ENCODE measurements at places on chromosomes 4 and X. TPM values are rescaled to one million over a fixed set of nuclear protein-coding genes. Genes with fewer than 3 reads are reported as not detected.

GRCh38 chr4:78659264-78659663 is 107.7 kb downstream of the ANXA3 start:
- peak; percentile 31 for DNase-seq

DNA sequence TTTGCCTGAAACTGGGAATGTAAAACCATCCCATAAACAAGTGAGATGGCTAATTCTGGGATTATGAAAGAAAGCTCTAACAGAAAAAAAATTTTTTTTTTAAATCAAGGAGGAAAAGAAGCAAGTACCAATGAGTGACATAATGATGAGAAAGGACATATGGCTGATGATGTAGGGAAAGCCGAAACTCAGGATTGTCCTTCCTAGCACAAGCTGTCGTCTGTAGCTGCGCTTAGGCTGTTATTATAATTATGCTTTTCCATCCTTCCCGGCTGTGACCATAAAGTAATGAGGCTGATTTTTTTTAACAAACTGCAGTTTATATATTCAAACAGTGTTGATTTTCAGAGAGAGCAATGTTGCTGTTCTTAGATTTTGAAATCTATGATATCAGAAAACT is 209.8 kb upstream of the NOCT start:
- DNase-seq, result no peak

DNA sequence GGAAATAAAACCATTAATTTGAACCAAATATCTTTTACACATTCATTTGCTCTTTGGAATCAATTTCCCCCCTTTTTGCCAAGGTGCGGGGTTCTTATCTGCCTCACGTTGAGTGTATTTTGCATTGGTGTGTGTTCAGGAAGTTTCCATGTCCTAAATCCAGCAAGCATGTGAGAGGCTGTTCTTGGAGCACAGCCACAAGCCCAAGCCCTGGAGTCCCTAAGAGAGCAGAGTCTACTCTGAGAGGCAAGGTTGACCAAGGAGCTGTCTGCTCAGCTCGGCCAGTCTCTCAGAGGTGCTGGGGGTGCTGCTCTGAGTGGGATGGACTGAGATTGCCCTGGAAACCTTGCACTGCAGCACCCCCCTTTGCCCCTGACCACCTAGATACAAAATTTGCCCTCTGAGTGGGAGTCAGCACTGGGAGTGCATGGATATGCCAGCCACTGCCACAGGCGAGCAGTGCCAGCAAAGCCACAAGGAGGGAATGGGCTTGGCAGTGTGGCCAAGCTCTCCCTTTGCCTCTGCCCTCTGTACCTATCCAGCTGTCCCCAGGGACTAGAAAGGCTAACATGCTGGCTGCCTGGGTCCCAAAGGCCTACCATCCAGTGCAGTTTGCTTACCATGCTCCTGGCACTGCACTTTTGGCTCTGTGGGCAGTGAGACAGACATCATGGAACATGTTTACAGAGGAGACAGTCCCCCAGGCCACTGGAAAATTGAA is 20.5 kb upstream of the FAM193A start:
- DNase-seq, result no peak

DNA sequence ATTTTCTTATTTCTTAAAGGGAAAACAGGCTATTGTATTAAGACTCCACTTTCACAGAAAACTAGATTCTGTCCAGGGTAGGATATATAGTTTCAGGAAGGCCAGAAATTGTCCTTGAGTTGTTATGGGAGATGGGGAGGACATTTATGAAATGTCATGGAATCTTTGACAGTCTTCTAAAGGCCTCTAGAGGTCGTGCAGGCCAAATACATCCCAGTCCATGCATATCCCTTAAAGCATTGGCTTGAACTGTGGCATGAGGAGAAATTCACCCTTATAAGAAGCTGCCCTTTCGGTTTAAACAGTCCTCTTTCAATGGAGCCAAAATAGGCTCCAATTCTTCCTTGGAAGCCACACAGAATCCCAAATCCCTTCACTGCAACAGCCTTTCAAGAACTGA is 183.6 kb upstream of the NOCT start:
- no peak for DNase-seq

Gene TMEM31
- not detected for total RNA-seq

DNA sequence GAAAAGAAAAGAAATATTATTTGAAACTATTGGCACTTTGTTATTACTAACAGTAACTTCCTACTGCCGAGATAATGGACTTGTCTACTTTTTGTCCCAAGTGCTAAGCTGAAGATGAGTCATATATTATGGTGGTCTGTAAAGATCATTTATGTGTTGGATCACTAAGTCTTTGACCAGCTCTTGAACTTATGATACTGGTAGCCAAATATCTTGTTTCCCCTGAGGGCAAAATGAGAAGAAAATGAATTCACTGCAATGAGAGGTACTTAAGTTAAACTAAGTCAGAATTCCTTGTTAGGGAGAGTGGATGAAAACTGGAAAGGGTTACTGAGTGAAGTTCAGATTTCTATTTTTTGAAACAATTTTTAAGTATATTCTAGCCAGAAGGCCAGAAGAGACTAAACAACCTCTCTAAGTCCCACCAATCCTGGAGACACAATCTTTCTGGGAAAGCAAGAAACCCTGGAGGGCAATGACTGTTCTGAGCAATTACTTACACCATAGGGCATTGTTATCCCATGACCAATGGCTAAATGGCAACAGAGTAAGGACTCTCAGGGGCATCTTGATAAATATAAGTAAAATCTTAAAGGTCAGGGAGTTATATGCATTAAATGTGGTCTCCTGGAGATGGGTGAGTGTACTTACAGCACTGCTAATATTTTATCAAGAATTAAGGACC is 287.7 kb downstream of the STIM2 start:
- no peak for DNase-seq

Gene PABPC4L
- 0.90 TPM for total RNA-seq

GRCh38 chr4:76592460-76592859 is 157.4 kb downstream of the SHROOM3 start:
- no peak for DNase-seq

DNA sequence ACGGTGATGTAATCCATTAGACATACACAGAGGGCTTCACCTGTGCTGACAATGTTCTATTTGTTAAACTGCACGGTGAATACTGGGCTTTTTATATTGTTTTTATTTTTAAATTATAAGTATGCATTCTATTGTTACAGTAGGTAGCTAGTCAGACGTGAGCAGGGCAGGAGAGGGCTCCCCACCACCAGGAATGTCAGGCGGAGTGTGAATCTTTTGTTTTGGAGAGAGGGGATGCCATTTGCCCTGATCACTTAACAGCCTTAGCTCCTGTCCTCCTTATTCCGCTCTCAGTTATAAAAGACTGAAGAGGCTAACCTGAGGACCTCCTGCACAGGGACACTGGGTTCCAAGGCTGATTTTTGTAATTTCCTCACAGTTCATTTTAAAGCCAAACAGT is 151.6 kb upstream of the TAPT1 start:
- DNase-seq, result no peak

Gene SOWAHB
- not detected for total RNA-seq

Gene HSPA4L
- total RNA-seq, result 11.3 TPM

DNA sequence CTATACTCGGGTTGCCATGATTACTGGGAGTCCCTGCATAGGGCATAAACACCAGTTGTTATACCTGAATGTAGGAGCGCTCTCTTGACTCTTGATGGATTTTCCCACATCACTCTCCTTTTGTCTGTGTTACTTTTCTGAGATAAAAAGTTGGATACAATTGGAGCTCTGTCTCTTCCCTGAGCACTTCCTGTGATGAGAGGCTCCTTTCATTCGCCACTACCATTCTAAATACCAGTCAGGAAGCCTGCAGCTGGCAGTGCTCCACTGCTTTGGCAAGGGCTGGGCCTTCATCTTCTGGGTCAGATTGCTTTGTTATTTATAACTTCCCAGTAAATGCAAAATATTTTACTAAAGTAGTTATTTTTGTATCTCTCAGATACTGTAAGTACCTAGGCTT is 13.9 kb downstream of the TCEANC start:
- no peak for DNase-seq

Gene GLRA3
- total RNA-seq, result not detected

Gene HSFX2
- total RNA-seq, result not detected

Gene INTU
- total RNA-seq, result 4.0 TPM

GRCh38 chr4:23882976-23883531 is 6.8 kb downstream of the PPARGC1A start:
- DNase-seq, result no peak

- no peak for DNase-seq
Observed at GRCh38 chr4:76830612-76830963, 67.4 kb downstream of the SOWAHB start.

DNA sequence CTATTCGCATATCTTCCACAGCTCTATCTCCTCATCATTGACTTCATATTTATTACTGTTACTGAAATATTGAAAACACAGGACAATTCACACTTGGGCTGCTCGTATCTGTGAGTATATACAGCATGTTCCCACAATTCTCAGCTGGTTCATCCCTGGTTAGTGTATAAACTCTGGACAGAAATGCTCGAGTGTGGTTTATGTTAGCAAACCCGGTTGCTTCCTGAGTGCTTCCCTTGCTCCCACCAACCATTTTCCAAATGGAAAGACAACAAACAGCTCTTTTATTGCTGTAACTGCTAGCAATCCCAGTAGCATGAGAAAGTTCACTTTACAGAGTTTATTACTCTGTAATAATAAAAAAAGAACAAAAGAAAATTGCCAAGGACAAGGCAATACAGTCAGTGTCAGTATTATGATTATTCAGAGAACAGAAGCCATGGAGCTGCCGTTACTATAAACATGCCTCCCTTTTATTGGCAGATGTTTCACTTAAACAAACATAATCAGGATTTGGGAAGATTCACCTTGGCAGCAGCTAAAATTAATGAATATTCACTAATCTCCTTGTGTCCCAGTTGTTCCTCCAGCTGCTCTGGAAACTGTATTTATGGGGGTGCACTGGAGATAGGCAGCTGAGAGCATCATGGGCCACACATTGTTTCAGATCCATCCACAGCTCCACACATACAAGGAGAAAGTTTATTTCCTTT is 134.1 kb upstream of the GUCY1A1 start:
- no peak for DNase-seq

DNA sequence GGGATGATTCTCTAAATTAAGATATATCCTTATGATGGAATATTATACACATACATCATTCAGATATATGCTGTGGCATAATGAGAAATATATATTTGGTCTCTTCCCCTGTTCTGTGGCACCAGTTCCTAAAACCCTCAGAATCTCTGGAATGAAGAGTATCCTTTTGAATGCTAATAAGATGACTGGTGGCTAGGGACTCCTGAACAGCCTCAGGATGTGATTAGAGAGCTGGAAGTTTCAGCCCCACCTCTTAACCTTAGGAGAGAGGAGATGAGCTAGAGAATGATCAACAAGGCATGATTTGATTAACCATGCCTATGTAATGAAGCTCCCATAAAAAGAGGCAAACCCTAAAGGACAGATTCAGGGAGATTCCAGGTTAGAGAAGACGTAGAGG is 632.0 kb downstream of the IQCM start:
- DNase-seq, result no peak

Gene NPY5R
- total RNA-seq, result not detected

Gene CPLX1
- total RNA-seq, result not detected

Gene MYOZ2
- total RNA-seq, result 0.69 TPM

Gene OPRPN
- total RNA-seq, result not detected

- DNase-seq, result no peak
Observed at GRCh38 chr4:54737421-54737820, 79.7 kb downstream of the KIT start.

Gene GAB1
- 3.6 TPM for total RNA-seq

- no peak for DNase-seq
Observed at GRCh38 chrX:141443922-141444321, 140.6 kb downstream of the SPANXA1 start.

Gene PRDM8
- 86.8 TPM for total RNA-seq

GRCh38 chr4:139740531-139741041 is 75.0 kb downstream of the MGST2 start:
- peak; percentile 67 for DNase-seq

DNA sequence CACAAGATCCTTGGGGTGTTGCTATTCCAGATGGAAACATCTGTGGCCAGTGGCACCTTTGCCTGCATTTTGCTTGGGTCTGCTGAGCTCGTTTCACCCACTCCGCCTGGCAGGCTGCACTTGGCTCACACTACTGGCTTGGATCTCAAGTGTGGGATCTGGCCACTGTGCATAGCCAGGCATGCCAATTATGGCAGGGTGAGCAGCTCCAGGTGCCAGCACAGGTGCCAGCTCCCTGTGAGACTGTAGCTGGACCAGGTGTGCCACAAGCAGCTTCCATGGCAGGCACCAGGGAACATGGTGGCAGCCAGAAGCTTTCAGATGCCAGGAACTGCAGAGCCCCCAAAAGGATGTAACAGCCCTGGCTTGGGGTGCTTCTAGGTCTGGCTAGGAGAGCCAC is 463.8 kb upstream of the PABPC4L start:
- no peak for DNase-seq

Gene GPRASP2
- total RNA-seq, result 12.6 TPM

Gene TMEM154
- 0.52 TPM for total RNA-seq

GRCh38 chr4:179698321-179698720 is 2256.1 kb upstream of the AGA start:
- no peak for DNase-seq

Gene MAGEA10
- total RNA-seq, result not detected

DNA sequence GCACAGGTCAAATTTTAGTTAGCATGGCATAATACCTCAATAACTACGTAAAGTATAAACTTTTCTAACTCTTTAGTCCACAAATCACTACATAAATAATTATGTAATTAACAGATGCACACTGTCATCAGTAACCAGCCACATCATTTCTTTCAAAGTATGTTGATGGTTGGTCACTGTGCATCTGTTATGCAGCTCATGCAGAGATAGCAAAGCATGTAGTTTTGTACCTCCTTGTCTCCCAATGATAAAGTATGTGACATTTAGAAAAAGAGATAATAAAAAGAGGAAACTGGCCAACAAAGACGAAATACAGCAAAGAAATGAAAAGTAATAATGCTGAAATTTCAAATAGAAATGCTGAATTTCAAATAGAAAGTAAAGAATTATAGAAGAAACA is 2.9 kb downstream of the LAMTOR3 start:
- no peak for DNase-seq

DNA sequence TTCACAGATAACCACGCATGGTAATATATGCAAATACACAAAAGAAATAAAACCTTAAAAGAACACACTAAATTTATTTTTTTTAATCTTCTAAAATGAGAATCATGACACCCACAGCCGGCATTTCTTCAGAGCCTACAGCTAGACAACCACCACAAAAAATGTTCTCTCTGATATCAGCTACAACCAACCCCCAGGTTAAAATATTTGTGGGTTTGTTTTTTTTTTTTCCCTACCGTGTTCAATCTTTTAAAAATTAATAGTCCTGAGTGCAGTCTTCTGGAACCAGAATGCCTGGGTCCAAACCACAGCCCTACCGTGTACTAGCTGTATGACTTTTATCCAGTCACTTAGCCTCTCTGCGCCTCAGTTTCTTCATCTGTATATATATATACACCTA is 36.0 kb downstream of the MAML3 start:
- DNase-seq, result no peak

Gene RBM3
- total RNA-seq, result 170 TPM

Gene INTS6L
- total RNA-seq, result 6.1 TPM

DNA sequence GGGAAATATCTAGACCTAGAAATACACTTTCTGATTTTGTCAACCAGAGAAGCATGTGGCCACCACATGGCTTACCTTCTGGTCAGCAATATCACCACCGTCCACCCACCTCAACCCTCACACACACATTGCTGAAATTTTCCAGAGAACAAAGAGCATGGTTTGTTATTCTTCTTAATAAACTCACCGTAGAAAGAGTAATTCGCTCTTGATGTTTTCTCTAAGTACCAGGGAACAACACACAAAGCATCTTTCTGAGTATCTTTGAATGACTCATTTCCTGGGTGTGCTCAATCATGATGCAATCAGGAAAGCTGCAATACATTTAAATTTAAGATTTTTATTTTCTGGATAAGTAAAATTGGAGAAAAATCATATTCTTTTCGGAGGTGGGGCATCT is 24.7 kb upstream of the LRAT start:
- DNase-seq, result peak; percentile 21
